ENCODE measurements at places on chromosomes 1 and 21. TPM values are rescaled to one million over a fixed set of nuclear protein-coding genes. Genes with fewer than 3 reads are reported as not detected.

The LCA5L gene
- 0.86 TPM for total RNA-seq

The ANGPTL1 gene
- total RNA-seq, result 0.72 TPM

The CFHR2 gene
- not detected for total RNA-seq

The TESK2 gene
- 4.3 TPM for total RNA-seq

The CSMD2 gene
- total RNA-seq, result 1.1 TPM

The CDC42BPA gene
- total RNA-seq, result 36.8 TPM

The PYHIN1 gene
- not detected for total RNA-seq

The C2CD2 gene
- total RNA-seq, result 31.6 TPM

The CHODL gene
- total RNA-seq, result 0.95 TPM

The S100A1 gene
- not detected for total RNA-seq

The C1orf115 gene
- 1.8 TPM for total RNA-seq

The KANK4 gene
- total RNA-seq, result 34.3 TPM

The TFF2 gene
- total RNA-seq, result not detected

The GRHL3 gene
- 19.1 TPM for total RNA-seq

The KRTAP12-2 gene
- not detected for total RNA-seq

The CD1B gene
- total RNA-seq, result not detected

The KCNK1 gene
- total RNA-seq, result 14.6 TPM

The OTUD7B gene
- total RNA-seq, result 50.7 TPM

The LRP8 gene
- 19.2 TPM for total RNA-seq

The HSD3B2 gene
- 0.32 TPM for total RNA-seq

The RORC gene
- total RNA-seq, result not detected
